Fibroblast of skin of right biceps (primary cell): ENCODE measurements at places on chromosomes 2 and 18.

- no peak for DNase-seq
These were observed 273.3 kb downstream of the ZNF407 start for GRCh38 chr18:74870950-74871349.

DNA sequence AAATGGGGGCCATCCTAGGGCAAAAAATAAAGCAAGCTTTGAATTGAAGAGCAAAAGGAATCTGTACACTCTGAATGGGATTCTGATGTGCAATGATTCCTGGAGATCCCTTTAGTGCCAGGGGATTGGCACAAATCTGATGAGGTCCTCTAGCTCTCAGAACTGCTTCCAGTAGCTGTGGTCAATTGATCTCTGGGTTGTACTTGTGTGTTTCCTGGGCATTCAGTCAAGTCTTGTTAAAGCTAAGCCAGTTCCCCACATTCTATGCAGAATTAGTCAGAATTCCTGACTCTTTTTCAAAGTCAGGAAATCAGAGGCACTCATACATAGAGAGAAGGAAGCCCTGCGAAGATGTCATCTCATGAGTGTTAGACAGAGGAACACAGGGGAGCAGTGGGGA lies 161.3 kb downstream of the DNER start:
- no peak for DNase-seq

DNA sequence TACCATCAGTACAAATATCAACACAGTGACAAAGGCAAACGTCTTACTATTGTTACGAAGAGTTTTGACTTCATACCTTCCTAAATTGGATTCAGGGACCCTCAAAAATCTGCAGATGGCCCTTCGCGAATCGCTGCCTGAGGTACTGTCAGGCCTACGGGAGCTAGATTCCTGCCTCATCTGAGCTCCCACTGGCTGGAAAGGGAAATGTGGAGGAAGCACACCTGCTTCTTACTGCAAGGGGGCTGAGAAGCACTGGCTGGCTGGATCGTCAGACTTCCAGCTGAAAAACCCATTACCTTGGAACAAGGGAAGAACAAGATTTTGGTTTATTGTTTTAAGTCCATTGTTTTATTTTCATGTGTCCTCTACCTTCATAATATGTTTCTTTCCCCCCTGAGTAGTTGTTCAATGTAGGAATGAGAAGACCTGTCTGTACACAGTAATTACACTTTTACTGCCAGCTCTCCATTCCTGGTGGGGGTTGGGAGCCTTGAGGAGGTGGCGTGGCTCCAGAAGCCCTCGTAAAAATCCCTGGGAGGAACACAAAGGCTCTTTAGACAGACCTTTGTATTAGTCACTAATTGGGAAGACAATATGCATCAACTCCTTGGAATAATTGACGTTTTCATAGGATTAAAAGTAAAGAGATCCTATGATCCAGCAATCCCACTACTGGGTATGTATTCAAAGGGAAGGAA lies 124.1 kb upstream of the NOSTRIN start:
- DNase-seq: no peak

GRCh38 chr18:74817576-74817975 lies 219.9 kb downstream of the ZNF407 start:
- peak; percentile 42 for DNase-seq

- peak; percentile 43 for DNase-seq
These were observed 111.1 kb downstream of the TTC27 start for GRCh38 chr2:32738939-32739338.
